ENCODE measurements at places on chromosomes 2 and 18.

DNA sequence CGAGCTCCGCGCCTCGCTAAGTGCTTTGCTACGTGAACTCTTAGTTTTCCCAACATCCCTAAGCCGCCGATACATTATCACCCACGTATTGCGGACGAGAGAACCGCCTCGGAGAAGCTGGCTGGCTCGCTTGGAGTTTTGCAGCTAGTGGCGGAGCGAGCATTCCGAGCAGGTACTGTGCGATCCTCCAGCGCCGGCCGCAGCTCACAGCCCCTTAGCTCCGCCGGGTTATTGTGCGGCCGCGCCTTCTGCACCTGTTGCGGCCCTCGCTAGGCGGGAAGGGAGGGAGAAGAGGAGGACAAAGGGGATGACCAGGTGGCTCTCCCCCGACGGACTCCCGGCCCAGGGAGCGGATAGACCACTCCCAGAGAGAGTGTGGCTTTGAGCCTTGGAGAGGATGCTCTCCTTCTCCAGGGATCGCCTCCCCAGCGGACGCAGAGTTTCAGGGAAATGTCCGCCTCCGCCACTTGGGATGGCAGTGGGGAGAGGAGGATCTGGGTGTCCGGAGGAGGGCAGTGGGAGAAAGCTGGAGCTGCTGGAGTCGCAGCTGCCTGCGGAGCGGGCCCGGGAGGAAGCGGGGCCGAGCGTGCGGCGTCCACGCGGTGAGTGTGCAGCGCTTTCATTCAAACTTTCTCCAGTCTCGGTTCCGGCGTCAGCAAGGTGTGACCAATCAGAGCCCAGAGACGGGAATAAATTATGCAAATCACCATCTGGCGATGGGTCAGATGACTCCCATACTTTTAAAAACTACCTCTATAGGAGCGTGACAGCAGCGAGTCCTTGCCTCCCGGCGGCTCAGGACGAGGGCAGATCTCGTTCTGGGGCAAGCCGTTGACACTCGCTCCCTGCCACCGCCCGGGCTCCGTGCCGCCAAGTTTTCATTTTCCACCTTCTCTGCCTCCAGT lies at the start of gene LIPG:
TSS of gene LIPG (plus strand) at position 769 of the 905 bp plus-strand sequence. CDS start 252 bp downstream, outside the sequence.
- no peak for DNase-seq

GRCh38 chr2:240162531-240162930 lies 22.1 kb upstream of the OTOS start:
- no peak for DNase-seq

GRCh38 chr2:3323360-3324035 lies 54.1 kb downstream of the EIPR1 start:
- DNase-seq, result no peak

DNA sequence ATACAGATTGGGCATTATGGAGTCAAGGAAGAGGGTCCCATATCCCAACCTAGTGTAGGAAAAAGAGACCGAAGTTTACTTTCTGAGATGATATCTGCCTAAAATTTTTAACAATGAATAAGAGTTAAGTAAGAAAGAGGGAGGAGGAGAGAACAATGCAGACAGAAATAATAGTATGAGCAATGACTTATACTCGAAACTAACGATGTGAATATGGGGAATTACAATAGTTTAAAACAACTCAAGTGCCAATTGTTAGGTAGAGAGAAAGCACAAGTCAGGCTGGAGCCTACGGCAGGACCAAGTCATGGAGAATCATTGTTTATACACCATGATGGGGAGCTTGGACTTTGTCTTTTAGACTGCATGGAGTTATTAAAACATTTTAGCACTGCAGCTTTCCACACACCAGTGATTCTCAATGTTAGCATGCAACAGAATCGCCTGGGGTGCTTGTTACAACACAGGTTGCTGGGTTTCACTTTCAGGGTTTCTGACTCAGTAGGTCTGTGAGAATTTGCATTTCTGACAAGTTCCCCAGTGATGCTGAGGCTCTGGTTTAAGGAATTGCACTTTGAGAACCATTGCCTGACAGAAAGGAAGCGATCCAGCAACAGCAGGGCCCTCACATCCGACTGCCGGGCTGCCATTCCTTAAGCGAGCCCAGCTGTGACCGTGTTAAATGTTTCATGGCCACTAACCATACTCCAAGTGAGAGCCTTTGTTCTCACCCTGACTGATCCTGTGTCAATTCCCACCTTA lies 511.2 kb downstream of the DCDC2C start:
- DNase-seq, result no peak

- no peak for DNase-seq
These were observed 76.2 kb downstream of the MAP3K20 start for GRCh38 chr2:173151671-173152401.

- DNase-seq, result no peak
These were observed 130.7 kb downstream of the CCDC148 start for GRCh38 chr2:158325782-158326340.

DNA sequence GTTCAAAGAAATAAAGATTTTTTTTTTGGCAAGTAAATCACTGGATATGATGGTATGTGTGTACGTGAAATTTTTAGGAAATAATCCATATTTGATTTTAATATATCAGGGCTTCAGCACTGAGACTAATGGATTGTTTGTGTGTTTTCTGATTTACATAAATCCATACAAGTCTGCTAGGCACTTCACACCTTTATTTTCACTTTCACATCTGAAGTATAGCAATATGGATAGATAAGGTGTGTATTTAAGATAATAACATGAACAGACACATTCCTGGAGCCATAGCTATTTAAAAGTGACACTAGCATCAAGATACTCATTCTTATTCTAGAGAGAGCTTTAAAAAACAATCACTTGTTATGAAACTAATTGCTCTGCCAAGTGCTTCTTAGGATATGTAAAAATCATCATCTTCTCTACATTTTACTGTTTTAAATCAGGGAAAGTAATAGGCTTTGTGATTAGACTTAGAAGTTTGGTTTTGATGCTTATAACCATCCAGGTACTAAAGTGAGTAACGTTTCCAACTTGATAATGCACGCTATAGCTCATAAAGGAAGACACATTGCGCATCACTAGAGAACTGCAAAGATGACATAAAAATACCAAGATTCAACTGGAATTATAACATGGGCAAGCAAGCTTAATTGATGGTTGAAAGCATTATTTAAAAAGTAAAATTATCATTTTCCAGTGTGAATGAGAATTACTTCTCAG lies 208.9 kb downstream of the ZEB2 start:
- no peak for DNase-seq

DNA sequence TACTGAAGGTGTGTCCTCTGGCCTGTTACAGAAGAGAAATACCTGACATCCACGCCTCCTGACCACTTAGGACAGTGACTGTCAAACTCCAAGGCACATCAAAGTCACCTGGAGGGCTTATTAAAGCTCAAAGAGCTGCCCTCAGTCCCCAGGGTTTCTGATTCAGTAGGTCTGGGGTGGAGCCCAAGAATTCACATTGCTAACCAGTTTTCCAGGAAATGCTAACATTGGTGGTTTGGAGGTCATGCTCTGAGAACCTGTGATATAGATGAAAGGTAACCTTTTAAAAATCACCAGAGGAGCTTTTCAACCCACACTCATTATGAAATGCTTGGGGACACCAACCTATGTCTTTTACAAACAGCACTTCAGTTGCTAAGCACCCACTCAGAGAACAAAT lies 172.3 kb downstream of the ALK start:
- DNase-seq, result no peak

DNA sequence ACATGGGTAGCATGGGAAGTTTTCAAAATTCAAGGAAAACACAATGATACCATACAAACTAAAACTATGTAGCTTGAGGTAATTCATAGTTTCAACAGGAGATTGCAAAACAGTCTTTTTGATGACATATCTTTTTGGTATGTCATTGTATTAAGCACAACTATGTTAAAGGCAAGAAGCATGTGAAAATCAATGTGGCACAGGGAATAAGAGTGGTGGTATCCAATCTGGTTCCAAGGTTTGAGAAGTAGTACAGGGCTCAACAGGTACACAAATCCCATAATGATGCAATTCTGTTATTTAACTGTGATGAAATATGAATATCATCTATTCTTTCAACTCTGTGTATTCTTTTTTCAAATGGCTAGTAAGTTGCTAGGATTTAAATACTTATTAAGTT lies 16.4 kb upstream of the DLX2 start:
- no peak for DNase-seq

DNA sequence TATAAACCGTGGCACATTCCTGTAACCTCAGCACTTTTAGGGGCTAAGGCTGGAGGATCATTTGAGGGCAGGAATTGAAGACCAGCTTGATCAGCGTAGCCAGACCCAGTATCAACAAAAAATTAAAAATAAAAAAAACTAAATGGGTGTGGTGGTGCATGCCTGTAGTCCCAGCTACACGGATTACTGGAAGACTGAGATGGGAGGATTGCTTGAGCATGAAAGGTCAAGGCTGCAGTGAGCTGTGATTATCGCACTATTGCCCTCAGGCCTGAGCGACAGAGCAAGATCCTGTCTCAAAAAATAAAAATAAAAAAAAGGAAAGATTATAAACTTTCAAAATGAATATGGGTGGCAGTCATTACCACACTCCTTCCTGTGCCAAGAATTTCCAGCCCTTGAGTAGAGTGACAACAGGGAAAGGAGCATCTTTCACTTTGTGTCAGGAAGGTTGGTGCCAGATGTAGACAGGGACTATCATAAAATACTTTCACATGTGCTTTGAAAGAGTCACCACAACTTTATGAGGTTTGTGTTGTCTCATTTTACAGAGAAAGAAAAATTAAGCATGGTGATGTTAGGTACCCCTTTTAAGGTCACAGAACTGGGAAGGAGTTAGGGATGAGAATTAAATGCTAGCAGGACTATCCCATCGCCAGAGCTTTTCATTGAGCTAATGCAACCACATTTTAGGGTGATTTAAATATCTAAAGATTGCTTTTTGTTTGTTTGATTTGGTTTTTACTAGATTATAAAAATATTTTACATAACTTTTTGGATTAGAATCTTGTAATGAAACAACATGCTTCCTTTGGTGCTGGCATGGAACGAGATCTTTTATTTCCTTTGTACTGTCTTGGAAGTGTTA lies 1617.4 kb upstream of the ACVR2A start:
- DNase-seq, result no peak

GRCh38 chr2:142236181-142236580 lies 105.4 kb upstream of the LRP1B start:
- DNase-seq, result no peak

DNA sequence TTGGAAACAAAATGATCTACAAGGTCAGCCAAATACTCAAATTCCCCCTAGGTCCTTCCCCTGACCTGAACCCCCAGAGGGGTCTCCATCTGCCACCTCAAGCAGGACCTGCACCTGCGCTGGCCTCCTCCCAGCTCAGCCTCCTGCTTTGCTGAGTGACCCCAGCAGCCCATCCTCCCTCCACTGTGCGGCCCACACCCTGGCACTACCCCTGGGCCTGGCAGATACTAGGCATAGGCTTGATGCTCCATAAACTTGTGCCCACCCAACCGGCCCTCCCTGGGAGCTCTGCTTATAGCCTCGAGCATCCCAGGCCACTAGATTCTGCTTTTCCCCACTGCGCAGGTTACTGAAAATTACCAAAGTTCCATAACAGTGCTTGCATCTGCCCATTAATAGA lies 156.2 kb downstream of the HDAC4 start:
- DNase-seq, result no peak

GRCh38 chr2:11250400-11251196 lies 93.8 kb downstream of the ROCK2 start:
- DNase-seq, result no peak

DNA sequence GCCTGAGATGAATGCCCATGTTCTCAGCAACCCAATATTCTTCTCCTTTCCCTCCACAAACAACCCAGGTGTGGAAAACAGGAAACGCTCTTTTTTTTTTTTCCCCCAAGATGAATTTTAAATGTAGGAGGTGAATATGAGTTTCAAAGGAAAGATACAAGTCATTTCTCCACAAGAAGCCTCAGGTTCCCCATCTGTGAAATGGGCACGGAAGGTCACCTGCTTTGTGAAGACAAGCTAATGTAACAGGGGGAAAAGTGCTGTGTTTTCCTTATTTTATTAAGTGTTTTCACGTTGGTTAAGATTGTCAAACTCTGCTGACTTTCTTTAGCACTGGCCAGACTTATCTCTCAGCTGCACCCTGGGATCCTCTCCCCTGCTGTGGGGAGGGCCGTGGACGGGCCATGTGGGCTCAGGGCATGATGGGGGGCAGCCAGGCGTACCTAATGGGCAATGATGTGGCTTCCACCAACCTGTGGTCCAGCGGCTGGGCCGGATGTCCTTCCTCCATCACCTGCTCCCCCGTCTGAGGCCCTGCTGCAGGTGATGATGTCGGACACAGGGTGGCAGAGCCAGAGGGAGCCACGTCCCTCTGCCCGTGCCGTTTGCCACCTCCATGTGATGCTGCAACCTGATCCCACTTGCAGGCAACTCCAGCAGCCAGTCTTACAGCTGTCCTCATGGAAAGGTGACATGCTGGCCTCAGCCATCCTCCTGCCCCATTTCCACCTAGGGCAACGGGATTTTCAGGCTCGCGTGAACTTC lies 130.0 kb upstream of the PXDN start:
- DNase-seq, result no peak

GRCh38 chr2:74548900-74549826 lies 4.6 kb downstream of the LOXL3 start:
- DNase-seq, result no peak

- no peak for DNase-seq
These were observed 41.1 kb downstream of the IWS1 start for GRCh38 chr2:127485051-127485693.

DNA sequence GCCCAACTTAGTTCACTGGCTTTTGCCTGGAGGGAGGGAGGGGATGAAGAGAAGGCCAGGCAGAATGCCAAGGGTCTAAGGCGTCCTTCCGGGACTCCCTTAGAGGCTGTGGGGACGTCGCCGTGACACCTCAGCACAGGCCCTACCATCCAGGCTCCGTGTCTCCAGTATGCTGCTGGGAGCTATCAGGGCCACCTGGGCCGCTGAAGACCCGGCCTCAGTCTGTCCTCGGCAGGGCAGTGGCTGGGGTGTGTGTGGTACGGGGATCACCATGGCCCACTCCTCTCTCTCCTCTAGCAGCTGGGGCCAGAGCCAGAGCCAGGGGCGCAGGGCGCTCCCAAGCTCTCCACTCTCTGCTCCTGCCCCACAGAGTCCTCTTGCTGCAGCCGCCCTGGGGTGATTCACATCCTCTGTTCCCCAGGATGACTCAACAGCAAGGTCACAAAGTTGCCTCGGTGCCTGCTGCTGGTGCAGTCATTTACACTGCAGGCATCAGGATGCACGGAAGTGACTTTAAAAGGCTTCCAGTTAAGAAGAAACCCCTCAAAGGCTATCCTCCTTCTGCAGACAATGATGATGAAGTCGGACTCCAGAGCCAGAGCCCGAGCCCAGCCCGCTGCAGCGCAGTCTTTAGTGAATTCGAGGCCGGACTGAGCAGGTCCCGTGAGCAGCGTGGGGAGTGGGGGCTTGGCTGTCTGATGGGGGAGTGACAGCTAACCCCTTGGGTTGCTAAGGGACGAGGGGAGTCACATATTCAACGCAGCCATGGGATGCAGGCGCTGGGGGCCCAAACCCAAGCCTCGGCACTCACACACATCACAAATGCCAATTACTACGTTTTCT lies 31.9 kb downstream of the SNORC start:
- DNase-seq, result no peak

GRCh38 chr2:148553332-148553887 lies 91.1 kb upstream of the EPC2 start:
- no peak for DNase-seq

- DNase-seq, result no peak
These were observed 173.3 kb upstream of the SPRED2 start for GRCh38 chr2:65605743-65606058.
